ENCODE measurements at places on chromosomes 6 and 20.

- peak; percentile 30 for DNase-seq
Observed at GRCh38 chr20:57582432-57583288, 21.8 kb downstream of the PCK1 start.

- DNase-seq: no peak
Observed at GRCh38 chr20:34642009-34642408, 34.9 kb downstream of the PIGU start.

- DNase-seq: no peak
Observed at GRCh38 chr6:158760618-158761250, 58.4 kb downstream of the EZR start.

DNA sequence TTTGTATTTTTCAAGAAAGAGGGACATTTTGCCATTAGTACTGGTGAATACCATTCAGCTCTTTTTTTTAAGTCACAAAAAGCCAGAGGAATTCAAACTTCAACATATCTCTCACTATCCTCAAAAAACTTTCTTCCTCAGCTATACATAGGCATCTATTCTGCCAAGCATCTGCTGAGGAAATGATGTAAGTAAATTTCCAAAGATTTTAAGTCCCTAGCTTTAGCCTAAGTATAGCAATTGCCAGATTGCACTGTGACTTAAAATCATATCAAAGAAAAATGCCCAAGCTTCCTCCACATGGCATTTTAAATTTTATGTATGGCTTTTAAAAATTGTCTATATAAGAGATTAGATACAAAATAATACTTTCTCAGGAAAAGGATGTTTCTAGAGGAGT is 237.4 kb downstream of the EYS start:
- no peak for DNase-seq

GRCh38 chr20:4243071-4243470 is 227.7 kb upstream of the RNF24 start:
- DNase-seq: no peak

GRCh38 chr6:84867521-84867920 is 103.1 kb upstream of the TBX18 start:
- DNase-seq: peak; percentile 77

Data from skeletal muscle cell (primary cell).